ENCODE measurements at places on chromosomes 7 and 10.

DNA sequence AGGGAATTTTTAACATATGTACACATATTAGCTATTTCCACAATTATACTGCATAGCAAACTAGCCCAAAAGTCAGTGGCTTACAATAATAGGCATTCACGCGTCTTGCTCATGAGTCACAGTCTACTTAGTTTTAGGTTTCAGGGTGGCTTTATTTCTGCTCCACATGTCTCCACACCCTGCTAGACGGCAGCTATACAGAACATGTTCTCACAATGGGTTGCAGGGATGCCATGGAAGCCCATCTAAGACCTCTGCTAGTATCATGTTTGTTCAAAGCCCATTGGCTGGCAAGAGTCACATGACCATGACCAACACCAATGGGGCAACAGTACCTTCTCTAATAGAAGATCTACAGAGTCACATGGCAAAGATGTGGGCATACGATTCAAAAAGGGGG, 96.3 kb upstream of the NEBL start:
- no peak for DNase-seq

GRCh38 chr10:1036341-1036791, 10.7 kb upstream of the IDI2 start:
- DNase-seq, result no peak

GRCh38 chr10:120483651-120484301, 26.7 kb downstream of the PLPP4 start:
- DNase-seq, result no peak

DNA sequence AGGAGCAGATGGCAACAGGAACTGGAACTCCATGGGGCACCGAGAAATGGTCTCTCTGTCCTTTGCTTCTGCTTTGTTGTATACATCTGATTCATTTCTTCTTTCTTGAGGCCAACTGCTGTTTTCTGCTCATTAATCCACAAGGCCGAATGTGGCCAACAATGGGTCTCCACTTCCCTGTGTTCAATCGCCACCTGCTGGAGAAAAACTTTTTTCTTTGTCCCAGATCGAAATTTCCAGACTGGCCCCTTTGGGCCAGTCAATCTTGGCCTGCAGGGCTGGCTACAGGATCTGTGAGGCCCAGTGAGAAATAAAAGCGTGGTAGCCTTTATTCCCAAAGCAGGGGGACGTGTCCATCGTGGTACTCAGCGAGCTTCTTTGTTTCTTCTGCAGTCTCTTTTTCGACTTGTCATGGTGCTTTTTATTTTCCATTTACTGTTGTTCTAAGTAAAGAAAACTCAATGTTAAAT, 58.8 kb downstream of the PARP12 start:
- DNase-seq, result no peak

GRCh38 chr7:2066251-2066919, 166.4 kb downstream of the MAD1L1 start:
- no peak for DNase-seq

- no peak for DNase-seq
These were observed 545 bp downstream of the GIGYF1 start for GRCh38 chr7:100693312-100694097.

- no peak for DNase-seq
These were observed 70.0 kb upstream of the SMIM30 start for GRCh38 chr7:113188396-113188795.

- DNase-seq, result no peak
These were observed 14.5 kb downstream of the LIMK1 start for GRCh38 chr7:74097937-74098614.

DNA sequence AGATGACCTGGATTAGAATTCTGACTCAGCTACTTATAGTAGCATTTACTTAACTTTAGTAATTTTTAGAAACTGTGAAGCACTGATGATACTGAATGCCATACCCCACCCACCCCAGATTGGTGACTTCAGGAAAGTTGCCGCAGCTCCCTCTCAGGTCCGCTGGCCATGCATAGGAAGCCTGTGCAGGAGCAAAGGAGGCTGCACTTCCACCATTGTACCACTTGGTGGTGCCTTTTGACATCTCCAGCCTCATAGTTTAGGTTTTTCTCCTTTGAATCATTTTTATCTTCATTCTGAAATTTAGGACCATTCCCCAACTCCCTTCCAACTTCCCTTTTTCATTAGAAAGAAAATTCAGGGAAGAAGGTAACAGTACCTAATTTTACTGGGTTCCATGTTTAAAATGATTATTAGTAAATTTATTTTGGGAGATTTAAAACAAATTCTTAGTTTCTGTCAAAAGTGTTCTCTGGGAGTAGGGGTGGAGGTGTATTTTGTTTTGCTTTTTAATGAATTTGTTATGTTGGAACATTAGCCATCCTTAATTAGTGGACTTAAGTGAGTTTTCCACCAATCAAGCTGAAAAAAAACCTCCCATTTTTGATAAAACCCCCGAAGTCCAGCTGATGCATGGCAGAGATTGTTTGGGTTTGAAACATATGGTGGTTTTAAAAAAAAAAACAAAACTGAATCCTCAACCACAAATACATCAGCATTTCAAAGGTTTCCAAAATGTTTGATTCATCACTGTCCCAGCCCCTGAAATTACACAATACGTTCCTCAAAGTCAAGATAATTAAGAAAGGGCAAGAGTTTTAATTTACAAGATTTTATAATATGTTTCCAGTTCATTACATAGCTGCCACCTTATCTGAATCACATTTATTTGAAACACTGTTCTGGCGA, 109.6 kb downstream of the WNT2 start:
- no peak for DNase-seq

DNA sequence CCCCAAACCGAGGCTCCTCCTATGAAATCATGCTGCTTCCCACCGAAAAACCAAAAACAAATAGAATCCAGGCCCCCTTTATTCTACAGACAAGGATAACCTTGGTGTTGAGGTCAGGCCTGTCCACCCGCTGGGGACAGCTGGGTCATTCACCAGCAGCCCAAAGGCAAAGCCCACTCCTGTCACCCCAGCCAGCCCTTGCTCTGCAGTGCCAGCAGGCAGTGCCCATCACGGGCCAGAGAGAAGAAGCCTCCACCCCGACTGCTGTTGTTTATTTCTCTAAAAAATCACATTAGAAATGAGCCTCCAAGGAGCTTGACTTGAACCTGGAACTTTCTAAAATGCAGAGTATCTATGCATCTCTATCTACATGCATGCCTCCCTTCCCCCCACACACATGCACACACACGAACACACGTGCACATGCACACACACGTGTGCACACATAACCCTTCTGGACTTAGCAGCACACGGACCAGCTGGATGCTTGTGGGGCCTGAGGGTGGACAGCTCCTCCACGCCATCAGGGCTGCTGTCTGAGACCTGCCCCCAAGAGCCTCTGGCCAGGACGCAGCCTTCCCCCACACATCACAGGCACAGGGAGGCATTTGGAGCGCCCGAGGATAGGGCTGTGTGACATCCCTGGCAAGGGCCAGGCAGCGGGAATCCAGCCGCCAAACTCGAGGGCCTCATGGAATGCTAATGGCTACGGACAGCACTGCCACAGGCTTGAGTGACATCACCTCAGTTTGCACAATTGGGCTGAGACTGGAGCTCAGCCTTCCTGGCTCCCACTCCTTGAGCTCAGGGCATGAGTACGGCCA, 22.8 kb downstream of the PRKAG2 start:
- no peak for DNase-seq

DNA sequence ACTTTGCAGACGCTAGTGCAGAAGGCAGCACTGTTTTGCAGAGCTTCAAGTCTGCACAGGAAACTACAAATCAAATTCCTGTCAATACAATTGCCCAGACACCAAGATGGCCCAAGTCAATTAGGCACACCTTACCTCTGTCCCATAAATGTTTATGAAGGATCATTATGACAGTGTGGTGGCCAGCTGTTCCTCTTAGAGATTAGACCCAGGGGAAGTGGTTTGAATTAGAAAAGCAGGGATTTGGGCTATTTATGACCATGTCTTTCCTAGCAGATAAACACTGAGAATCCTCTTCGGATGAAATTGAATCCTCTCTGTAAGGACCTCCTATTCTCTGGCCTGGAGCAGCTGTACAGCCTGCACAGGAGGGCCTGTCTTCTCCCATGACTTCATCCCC, 9.9 kb upstream of the NEUROG3 start:
- DNase-seq, result no peak
